ENCODE measurements at places on chromosomes 2 and 18. TPM values are rescaled to one million over a fixed set of nuclear protein-coding genes. Genes with fewer than 3 reads are reported as not detected.

AGXT gene
- not detected for total RNA-seq

ASPRV1 gene
- total RNA-seq = 1.9 TPM

POTEI gene
- not detected for total RNA-seq

SUMO1 gene
- 70.1 TPM for total RNA-seq

TBR1 gene
- total RNA-seq = not detected

MOCOS gene
- 0.24 TPM for total RNA-seq

AMER3 gene
- not detected for total RNA-seq

PRSS56 gene
- total RNA-seq = not detected

EMILIN1 gene
- 0.41 TPM for total RNA-seq

Measured in natural killer cell (primary cell).